ENCODE measurements at places on chromosomes 7 and 10. TPM values are rescaled to one million over a fixed set of nuclear protein-coding genes. Genes with fewer than 3 reads are reported as not detected.

- no peaks in the 10 kb centered on the region for H3K27me3 ChIP-seq
- H3K36me3 ChIP-seq, result peaks cover 37% of the 10 kb centered on the region
- DNase-seq, result no peak
- H3K27ac ChIP-seq, result no peak overlapping the region
- H3K4me3 ChIP-seq, result no peak overlapping the region
Observed at GRCh38 chr7:107179326-107180164, 10.7 kb downstream of the HBP1 start.

- no peaks in the 10 kb centered on the region for H3K4me1 ChIP-seq
- peak overlapping the region; percentile 66 for H3K27ac ChIP-seq
- DNase-seq, result no peak
- H3K4me3 ChIP-seq, result peak overlapping the region; percentile 44
- H3K36me3 ChIP-seq, result no peaks in the 10 kb centered on the region
Observed at GRCh38 chr7:22356010-22356691, 803 bp downstream of the RAPGEF5 start.

DNA sequence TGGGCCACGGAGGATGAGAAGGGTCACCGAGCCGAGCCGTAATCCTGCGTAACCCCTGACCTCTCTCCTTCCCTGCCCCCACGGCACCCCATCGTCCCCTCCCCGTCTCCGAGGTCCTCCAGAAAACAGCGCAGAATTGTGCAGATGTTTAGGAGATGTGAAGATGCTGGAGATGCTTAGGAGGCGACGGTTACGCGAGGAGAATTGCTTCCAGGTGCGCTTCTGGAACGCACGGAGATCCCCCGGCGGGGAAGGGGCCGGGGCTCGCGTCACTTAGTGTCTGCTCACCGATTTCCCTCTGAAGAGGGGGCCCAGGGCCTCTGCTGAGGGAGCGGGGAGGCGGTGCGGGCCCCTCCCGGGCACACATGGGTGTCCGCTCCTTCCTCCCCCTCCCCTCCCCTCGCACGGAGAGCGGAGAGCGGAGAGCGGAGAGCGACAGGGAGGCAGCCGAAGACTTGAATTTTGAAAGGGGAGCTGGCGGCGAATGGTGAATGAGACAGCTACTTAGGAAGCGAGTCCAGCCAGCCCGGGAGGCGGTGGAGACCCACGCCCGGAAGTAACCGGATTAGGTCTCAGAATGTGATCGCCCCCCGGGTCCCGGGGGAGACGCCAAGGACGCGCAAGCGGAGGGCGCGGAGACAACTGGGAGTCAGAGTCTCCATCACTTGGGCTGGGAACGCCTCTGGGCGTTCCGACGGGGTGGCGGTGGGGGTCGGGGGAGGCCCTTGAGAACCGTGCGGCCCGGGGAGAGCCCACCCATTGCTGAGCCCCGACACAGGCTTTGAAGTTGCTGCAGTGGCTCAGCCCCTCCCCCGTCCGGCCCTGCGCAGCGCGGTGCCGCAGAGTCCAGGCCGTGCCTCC is 8.7 kb upstream of the EN2 start:
- H3K27ac ChIP-seq, result no peak overlapping the region
- no peak overlapping the region for H3K4me3 ChIP-seq
- H3K36me3 ChIP-seq, result no peaks in the 10 kb centered on the region
- DNase-seq, result no peak
- peaks cover 8% of the 10 kb centered on the region for H3K27me3 ChIP-seq

DNA sequence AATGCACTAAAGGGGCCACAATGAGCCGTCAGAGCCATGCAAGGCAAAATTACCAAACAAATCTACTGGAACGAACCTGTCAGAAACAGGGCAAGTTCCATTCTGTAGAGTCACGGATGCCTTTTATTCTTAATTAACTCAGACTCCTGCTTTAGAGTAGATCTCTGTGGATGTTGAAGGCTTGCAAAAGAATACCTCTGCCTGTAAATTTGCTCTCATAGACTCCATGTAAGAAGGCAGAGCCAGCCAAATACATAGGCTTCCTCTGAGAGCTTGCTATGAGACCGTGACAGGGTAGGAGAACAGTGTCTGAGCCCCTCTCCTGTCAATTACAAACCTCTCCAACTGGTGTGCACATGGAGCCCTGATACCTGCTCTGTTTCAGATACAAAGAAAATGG is 787.9 kb upstream of the POM121L12 start:
- H3K27ac ChIP-seq, result no peak overlapping the region
- no peaks in the 10 kb centered on the region for H3K36me3 ChIP-seq
- H3K4me1 ChIP-seq, result no peaks in the 10 kb centered on the region
- no peak for DNase-seq
- H3K27me3 ChIP-seq, result no peaks in the 10 kb centered on the region
- no peak overlapping the region for H3K4me3 ChIP-seq

GRCh38 chr10:74334221-74334620 is 183.2 kb downstream of the ADK start:
- H3K27me3 ChIP-seq, result no peaks in the 10 kb centered on the region
- H3K36me3 ChIP-seq, result no peaks in the 10 kb centered on the region
- H3K27ac ChIP-seq, result no peak overlapping the region
- no peaks in the 10 kb centered on the region for H3K4me1 ChIP-seq
- DNase-seq, result no peak
- H3K4me3 ChIP-seq, result no peak overlapping the region

DNA sequence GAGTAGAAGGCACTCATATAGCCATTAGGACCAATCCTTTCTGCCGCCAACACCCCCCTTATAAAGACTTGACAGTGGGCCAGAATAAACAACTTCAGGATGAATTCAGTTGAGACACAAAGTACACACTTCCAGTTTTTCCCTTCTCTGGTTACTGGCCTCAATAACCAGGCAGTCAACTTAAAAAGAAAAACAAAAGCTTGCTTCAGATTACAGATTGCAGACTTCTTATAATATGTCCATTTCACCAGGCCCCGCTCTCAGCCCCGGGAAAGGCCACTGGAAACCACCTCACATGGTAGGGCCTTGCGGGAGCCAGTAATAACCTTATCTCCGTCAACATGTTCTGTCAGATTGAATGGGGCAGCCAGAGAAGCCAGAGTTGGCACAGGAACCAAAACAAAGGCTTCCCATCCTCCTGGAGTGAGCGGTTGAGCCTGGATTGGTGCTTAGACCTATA is 108.8 kb downstream of the EGFR start:
- no peak for DNase-seq
- no peaks in the 10 kb centered on the region for H3K36me3 ChIP-seq
- H3K27ac ChIP-seq, result peak overlapping the region; percentile 13
- H3K4me3 ChIP-seq, result no peak overlapping the region
- no peaks in the 10 kb centered on the region for H3K27me3 ChIP-seq

DNA sequence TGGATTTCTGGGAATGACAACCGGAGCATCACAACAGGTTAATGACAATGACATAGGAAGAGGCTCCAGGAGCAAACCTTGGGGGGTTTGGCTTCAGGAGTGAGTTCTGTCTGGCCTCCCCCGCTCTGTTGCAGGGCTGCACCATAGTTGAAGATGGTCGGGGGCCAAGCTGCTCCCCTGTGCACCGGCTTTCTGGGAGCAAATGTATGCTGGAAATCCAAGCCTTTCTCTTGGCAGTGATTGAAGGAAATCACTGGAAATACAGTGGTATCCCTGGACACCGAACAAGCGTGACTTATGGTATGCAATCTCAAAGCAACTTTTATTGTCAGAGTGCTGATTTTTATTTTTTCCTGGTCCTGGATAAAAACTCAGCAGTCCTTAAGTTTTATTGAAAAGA is 251.9 kb upstream of the ZNF32 start:
- H3K4me3 ChIP-seq, result no peak overlapping the region
- H3K36me3 ChIP-seq, result no peaks in the 10 kb centered on the region
- no peaks in the 10 kb centered on the region for H3K27me3 ChIP-seq
- no peak for DNase-seq
- H3K27ac ChIP-seq, result no peak overlapping the region

DNA sequence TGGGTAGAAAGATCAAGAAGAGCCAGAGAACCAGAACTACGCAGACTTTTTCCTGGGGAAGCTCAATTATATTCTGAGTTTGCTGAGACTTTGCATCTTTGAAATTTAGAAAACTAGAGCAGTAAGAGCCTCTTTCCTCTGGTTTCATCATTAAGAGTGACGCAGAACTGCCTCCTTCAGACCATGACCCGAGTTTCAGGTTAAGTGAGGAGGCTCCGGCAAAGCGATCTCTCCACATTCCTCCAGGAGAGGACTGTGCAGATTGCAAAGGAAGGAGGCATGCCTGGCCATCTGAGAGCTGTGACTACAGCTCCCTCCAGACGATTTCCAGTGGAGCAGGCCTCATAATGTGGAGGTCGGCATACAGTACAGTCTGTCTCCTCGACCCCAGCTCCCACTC is 115.8 kb upstream of the LANCL2 start:
- H3K27ac ChIP-seq, result no peak overlapping the region
- no peaks in the 10 kb centered on the region for H3K36me3 ChIP-seq
- H3K4me3 ChIP-seq, result no peak overlapping the region
- no peaks in the 10 kb centered on the region for H3K27me3 ChIP-seq
- no peak for DNase-seq

DNA sequence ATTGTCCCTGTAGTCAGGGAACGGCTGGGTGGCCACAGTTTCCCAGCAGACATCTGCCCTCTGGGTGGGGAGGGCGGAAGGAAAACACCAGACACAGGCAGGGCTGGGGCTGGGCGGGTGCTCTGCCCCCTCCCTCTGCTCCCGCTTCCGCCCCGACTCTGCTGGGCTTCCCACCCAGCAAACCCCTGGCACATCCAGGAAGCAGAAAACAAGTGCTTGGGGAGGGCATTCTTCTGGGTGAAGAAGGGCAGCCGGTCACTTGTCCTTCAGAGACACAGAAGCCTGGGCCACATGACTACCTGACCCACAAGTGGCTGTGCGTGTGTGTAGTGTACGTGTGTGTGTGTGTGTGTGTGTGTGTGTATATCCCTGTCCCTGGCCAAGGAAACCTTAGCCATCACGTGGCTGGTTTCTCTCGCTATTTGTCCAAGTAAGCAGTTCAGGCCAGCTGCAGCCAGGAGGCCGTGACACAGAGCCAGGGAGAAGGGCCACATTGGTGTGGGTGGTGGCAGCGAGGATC is 77.9 kb downstream of the ZMIZ1 start:
- H3K4me3 ChIP-seq, result no peak overlapping the region
- DNase-seq, result peak; percentile 72
- no peaks in the 10 kb centered on the region for H3K36me3 ChIP-seq
- H3K27ac ChIP-seq, result peak overlapping the region; percentile 82
- no peaks in the 10 kb centered on the region for H3K27me3 ChIP-seq

- no peak for DNase-seq
- H3K27me3 ChIP-seq, result no peaks in the 10 kb centered on the region
- no peaks in the 10 kb centered on the region for H3K36me3 ChIP-seq
- H3K27ac ChIP-seq, result no peak overlapping the region
Observed at GRCh38 chr10:47205192-47205591, 94.8 kb upstream of the GDF10 start.

GRCh38 chr7:106111655-106112117 is 426 bp downstream of the SYPL1 start:
- DNase-seq, result peak; percentile 86
- H3K4me3 ChIP-seq, result peak overlapping the region; percentile 68
- H3K27ac ChIP-seq, result peak overlapping the region; percentile 97
- H3K4me1 ChIP-seq, result peaks cover 13% of the 10 kb centered on the region

DNA sequence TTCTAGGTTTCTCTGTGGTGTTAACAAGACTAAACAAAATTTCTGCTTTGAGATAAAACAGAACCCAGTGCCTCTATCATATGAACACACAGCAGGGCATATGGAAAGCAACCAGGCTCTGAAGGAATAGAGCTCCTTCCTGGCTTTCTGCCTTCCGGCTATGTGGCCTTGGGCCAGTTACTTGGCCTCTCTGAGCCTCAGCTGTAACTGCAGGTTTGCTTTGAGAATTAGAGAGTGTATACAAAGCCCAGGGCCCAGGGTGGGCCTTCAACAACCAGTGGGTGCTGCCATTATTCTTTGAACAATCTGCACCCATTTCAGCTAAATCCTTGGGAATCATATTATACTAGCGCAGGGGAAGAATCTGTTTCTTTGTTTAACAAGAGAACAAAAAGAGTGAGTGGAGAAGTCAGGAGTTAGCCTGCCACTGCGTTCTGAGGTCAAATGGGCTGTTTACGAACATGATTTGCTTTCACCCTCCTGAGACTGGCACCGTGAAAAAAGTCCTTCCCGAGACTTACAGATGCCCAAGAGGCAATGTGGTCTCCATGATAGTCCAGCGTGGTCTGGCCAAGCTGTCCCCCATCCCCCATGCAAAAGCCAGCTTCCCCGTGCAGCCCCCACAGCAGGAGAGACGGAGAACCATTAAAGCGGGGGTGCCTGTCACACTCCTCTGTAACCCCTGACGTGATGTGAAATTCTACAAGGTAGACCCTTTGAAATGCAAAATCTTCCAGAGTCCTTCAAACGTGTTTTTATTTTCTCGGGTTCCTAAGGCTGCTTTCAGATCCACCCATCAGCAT is 4.9 kb downstream of the FAM53B start:
- H3K27me3 ChIP-seq, result no peaks in the 10 kb centered on the region
- no peak overlapping the region for H3K4me3 ChIP-seq
- H3K27ac ChIP-seq, result no peak overlapping the region

GRCh38 chr7:121440857-121441503 is 44.9 kb upstream of the FAM3C start:
- H3K36me3 ChIP-seq, result no peaks in the 10 kb centered on the region
- DNase-seq, result no peak

GRCh38 chr10:132616170-132616995 is 78.8 kb downstream of the INPP5A start:
- H3K36me3 ChIP-seq, result no peaks in the 10 kb centered on the region
- no peaks in the 10 kb centered on the region for H3K27me3 ChIP-seq
- H3K27ac ChIP-seq, result no peak overlapping the region
- H3K4me1 ChIP-seq, result no peaks in the 10 kb centered on the region
- no peak for DNase-seq
- no peak overlapping the region for H3K4me3 ChIP-seq

DNA sequence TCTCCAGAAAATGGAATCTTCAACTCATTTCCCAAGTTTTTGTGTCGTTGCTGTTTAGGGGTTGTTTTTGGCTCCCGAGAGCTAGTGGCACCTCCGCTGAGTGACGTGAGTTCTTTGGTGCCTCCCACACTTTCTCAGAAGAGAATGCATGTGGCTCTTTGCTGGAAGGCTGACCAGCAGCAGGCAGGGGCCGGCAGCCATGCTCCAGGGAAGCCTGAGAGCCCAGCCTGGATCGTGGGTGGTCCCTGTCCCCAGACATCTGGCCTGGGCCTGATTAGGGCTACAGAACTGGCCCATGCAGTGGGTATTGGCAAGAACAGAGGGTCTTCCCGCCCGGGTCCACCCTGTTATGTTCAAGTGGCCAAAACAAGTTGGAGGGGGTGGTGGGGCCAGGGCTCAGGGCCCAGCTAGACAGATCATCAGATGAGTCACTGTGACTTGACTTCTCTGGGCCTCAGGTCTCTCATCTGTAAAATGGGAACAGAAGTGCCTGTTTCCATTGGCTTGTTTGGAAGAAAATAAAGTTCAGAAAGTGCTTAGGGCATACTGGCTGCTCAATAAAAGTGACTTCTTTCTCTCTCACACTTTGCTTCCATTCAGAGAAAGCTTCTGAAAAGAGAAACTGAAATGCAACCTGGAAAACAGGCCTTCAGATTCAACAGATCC is 83.1 kb downstream of the STRA8 start:
- no peak overlapping the region for H3K27ac ChIP-seq
- no peaks in the 10 kb centered on the region for H3K36me3 ChIP-seq
- no peak overlapping the region for H3K4me3 ChIP-seq
- H3K4me1 ChIP-seq, result no peaks in the 10 kb centered on the region

GRCh38 chr10:99630991-99631390 is 10.8 kb upstream of the SLC25A28 start:
- H3K4me3 ChIP-seq, result no peak overlapping the region
- H3K36me3 ChIP-seq, result no peaks in the 10 kb centered on the region
- DNase-seq, result no peak
- no peaks in the 10 kb centered on the region for H3K4me1 ChIP-seq

Gene C10orf90
- 0.22 TPM for total RNA-seq

Gene XRCC2
- not detected for total RNA-seq

Gene PAX2
- total RNA-seq, result not detected

Gene JCAD
- 2.2 TPM for total RNA-seq

Gene FAM25G
- not detected for total RNA-seq

Gene MYL10
- total RNA-seq, result not detected

Gene PON1
- 93.2 TPM for total RNA-seq

Gene NPFFR1
- not detected for total RNA-seq

Gene ASIC3
- 1.2 TPM for total RNA-seq

Gene GPR26
- not detected for total RNA-seq
